AG04450 (cell line): ENCODE measurements at places on chromosomes 5 and 9. TPM values are rescaled to one million over a fixed set of nuclear protein-coding genes. Genes with fewer than 3 reads are reported as not detected.

DNA sequence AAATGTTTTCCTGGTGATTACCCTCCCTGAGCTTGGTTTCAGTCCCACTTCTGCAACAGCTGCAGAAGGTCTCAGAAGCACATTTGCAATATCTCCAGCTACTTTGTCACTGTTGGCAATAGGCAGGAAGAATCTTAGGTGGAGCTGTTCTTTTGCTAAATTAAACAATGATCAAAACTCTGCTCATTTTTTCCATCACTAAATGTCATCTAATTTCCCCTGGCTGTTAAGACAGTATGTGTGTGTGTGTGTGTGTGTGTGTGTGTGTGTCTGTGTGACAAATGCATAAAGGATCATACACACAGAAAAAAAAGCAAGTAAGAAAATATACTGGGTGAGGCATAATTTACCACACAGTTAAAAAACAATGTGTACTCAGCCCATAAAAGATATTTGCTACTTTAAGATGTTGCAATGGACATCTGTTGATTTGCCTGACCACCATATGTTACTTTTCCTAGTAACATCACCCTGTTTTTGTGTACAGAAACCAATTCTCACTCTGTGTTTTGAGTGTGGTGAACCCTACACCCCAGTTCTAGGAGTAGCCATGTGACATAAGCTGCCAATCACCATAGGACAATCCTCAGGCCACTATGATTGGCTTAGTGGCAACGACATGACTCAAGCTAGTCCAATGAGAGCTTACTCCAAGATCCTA lies 572.6 kb upstream of the CLINT1 start:
- no peak for DNase-seq

DNA sequence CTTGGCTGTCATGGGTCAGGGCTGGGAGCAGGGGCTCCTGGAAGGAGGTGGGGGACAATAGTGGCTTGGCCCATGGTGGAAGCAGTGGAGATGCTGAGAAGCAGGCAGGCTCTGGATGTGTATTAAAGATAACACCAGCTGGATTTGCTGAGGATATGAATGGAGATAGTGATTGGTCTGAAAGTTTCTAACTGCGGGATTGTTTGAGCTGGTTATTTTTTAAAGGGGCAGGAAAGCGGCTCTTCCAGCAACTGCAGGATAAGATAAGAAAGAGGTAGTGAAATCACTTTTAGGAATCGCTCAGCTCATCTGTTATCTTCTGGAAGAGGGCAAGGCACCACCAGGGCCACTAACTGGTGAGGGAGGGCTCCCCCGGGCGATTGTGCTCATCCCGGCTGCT lies 125.5 kb downstream of the TENT4A start:
- DNase-seq = no peak

GRCh38 chr9:71895117-71895516 lies 15.9 kb downstream of the ABHD17B start:
- no peak for DNase-seq

DNA sequence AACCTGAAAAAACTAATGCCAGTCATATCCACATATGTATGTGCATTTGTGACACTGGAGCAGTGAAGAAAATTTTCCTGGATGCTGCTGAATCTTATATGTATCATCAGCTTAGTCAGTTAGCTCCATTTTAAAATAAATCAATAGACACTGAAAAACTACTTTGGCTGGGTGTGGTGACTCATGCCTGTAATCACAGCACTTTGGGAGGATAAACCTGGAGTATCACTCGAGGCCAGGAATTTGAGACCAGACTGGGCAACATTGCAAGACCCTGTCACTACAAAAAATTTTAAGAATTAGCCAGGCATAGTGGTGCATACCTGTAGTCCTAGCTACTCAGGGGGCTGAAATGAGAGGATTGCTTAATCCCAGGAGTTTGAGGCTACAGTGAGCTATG lies 511.0 kb upstream of the TLE4 start:
- no peak for DNase-seq

DNA sequence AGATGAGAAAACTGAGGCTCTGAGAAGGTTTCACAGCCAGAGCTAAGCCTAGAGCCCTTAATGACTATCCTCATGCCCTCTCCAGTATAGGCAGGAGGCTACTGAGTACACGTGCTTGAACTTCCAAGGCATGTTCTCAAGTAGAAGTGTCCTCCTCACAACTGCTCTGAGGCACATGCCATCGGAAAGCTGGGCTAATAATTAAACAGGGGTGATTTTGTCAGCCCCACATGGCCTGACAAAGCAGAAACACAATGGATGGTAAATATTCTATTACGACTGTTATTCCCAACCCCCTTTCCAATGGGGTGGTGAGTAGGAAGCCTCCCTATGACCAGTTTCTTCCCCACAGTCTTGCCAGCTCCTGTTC lies 34.3 kb downstream of the KCNIP1 start:
- DNase-seq = no peak

- no peak for DNase-seq
These were observed 161.9 kb downstream of the MACROH2A1 start for GRCh38 chr5:135236908-135237747.

DNA sequence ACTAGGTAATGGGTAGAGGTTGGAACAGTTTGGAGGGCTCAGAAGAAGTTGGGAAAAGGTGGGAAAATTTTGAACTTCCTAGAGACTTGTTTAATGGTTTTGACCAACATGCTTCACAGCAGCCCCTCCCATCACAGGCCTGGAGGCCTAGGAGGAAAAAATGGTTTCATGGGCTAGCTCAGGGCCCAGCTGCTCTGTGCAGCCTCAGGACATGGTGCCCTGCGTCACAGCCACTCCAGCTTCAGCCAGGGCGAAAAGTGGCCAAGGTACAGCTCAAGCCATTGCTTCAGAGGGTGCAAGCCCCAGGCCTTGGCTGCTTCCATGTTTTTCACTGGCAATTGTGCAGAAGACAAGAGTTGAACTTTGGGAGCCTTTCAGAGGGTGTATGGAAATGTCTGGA lies 453.7 kb downstream of the LRRC70 start:
- no peak for DNase-seq

DHX29 gene
- 10.8 and 14.3 TPM in 2 replicates for polyA plus RNA-seq
